ENCODE measurements at places on chromosomes 3 and 15. TPM values are rescaled to one million over a fixed set of nuclear protein-coding genes. Genes with fewer than 3 reads are reported as not detected.

SCN5A gene
- total RNA-seq, result not detected

UBAP1L gene
- total RNA-seq, result 10.1 TPM

HCN4 gene
- total RNA-seq, result not detected

- H3K4me1 ChIP-seq, result peaks cover 29% of the 10 kb centered on the region
- peaks cover 46% of the 10 kb centered on the region for H3K36me3 ChIP-seq
- H3K27ac ChIP-seq, result no peak overlapping the region
- H3K27me3 ChIP-seq, result no peaks in the 10 kb centered on the region
- no peak for DNase-seq
These were observed 23.9 kb downstream of the SEC22C start for GRCh38 chr3:42557854-42558253.

DNA sequence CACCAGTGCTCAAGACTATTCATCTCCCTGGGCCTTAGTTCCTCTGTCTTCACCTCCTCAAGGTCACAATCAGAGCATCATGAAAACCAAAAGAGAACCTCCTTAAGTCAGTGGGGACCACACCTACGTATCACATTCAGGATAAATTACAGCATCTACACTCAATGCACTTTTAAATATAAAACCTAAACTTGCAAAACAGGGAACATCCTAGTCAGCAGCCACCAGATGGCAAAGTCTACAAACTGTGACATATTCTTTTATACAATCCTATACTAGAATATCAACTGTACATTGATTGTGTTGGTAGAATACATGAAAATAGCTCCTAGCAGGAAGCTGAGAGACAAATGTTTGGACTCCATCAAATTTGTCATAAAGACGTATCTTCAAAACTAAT is 7.9 kb downstream of the KIF9 start:
- no peak overlapping the region for H3K27ac ChIP-seq
- H3K27me3 ChIP-seq, result no peaks in the 10 kb centered on the region
- H3K36me3 ChIP-seq, result no peaks in the 10 kb centered on the region
- H3K4me1 ChIP-seq, result no peaks in the 10 kb centered on the region
- H3K4me3 ChIP-seq, result no peak overlapping the region
- DNase-seq, result no peak

GRCh38 chr3:30289324-30289723 is 317.1 kb upstream of the TGFBR2 start:
- DNase-seq, result peak; percentile 16
- H3K4me3 ChIP-seq, result no peak overlapping the region
- H3K36me3 ChIP-seq, result no peaks in the 10 kb centered on the region
- H3K4me1 ChIP-seq, result no peaks in the 10 kb centered on the region
- no peaks in the 10 kb centered on the region for H3K27me3 ChIP-seq
- H3K27ac ChIP-seq, result no peak overlapping the region

GRCh38 chr3:120119846-120120510 is 25.7 kb upstream of the GSK3B start:
- no peak overlapping the region for H3K4me3 ChIP-seq
- no peak for DNase-seq
- no peaks in the 10 kb centered on the region for H3K36me3 ChIP-seq
- H3K27ac ChIP-seq, result no peak overlapping the region
- H3K4me1 ChIP-seq, result no peaks in the 10 kb centered on the region
- peaks cover 3% of the 10 kb centered on the region for H3K27me3 ChIP-seq

GRCh38 chr3:88005066-88005465 is 53.7 kb downstream of the CGGBP1 start:
- H3K4me1 ChIP-seq, result no peaks in the 10 kb centered on the region
- H3K4me3 ChIP-seq, result no peak overlapping the region
- no peak overlapping the region for H3K27ac ChIP-seq
- no peaks in the 10 kb centered on the region for H3K36me3 ChIP-seq
- DNase-seq, result peak; percentile 56

GRCh38 chr15:88900982-88901418 is 5.7 kb upstream of the HAPLN3 start:
- DNase-seq, result no peak
- no peaks in the 10 kb centered on the region for H3K27me3 ChIP-seq
- H3K4me1 ChIP-seq, result peaks cover 61% of the 10 kb centered on the region
- H3K4me3 ChIP-seq, result no peak overlapping the region
- H3K27ac ChIP-seq, result no peak overlapping the region

DNA sequence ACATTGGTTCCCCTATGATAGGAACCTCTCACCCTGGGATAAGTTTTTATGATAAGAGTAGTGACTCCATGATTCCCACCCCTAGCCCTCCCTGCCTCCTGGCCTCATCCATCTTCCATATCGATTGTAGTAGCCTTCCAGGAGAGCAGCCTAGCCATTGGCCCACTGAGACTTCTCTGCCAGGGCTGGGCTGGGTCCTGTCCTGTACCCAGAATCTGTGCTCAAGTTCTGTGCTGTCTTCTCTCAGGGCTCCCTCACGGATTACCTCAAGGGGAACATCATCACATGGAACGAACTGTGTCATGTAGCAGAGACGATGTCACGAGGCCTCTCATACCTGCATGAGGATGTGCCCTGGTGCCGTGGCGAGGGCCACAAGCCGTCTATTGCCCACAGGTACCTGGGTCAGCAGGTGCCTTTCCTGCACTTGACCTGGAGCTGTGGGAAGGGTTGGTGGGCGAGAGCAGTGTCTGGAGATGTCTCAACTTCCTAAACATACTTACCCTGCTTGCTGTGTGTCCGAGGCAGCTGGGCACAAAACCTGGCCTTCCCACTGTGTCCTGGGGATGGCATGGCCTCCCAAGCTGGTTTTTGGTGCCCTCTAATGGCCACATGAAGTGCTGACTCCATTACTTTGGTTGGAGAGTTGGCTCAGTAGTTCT is 16.6 kb upstream of the EXOG start:
- H3K36me3 ChIP-seq, result peaks cover 39% of the 10 kb centered on the region
- DNase-seq, result peak; percentile 21
- no peaks in the 10 kb centered on the region for H3K4me1 ChIP-seq
- no peak overlapping the region for H3K27ac ChIP-seq

GRCh38 chr15:97678656-97679055 is 281.8 kb upstream of the ARRDC4 start:
- no peak overlapping the region for H3K4me3 ChIP-seq
- no peaks in the 10 kb centered on the region for H3K27me3 ChIP-seq
- DNase-seq, result no peak
- H3K4me1 ChIP-seq, result no peaks in the 10 kb centered on the region

GRCh38 chr15:97517737-97518136 is 442.8 kb upstream of the ARRDC4 start:
- no peak overlapping the region for H3K4me3 ChIP-seq
- H3K36me3 ChIP-seq, result no peaks in the 10 kb centered on the region
- H3K27ac ChIP-seq, result no peak overlapping the region
- no peaks in the 10 kb centered on the region for H3K4me1 ChIP-seq
